ENCODE measurements at places on chromosomes 16 and 17.

DNA sequence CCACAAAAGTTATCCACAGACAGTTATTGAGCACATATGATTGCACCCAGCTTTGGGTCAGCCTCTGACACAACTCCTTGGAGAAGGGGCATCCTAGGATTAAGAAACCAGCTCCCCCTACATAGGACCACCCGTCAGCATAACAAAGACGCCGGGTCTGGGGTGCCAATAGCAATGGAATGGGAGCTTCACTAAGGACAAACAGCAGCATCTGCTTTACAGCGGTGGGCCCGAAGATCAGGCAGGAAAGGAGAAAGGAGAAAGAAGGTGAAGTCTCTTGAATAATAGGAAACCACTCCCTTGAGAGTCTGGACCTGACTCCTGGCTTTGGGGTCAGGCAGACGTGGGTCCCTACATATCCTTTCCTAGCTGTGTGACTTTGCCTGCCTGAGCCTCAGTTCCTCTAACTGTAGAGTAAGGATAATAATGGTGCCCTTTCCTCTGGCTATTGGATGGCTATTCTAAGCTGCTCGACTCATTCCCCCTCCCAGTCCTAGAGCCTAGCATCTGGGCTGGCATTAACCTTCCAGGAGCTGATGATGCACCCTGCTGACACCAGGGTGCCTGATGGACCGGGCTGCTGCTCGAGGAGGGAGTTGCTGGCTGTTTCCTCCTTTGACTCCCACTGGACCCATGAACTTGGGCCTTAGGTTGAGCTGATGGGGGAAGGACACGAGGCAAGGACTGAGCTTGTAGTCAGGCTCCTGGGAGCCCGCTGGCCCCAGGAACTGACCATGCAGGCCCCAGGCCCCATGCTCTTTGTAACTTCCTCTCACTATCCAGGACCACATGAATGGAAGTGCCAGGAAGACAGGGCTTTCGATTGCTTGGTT is 94.2 kb downstream of the C16orf78 start:
- DNase-seq: no peak

GRCh38 chr17:33099252-33099651 is 107.6 kb downstream of the SPACA3 start:
- DNase-seq: no peak

GRCh38 chr17:83119987-83120864 is 40.8 kb downstream of the METRNL start:
- DNase-seq: no peak

DNA sequence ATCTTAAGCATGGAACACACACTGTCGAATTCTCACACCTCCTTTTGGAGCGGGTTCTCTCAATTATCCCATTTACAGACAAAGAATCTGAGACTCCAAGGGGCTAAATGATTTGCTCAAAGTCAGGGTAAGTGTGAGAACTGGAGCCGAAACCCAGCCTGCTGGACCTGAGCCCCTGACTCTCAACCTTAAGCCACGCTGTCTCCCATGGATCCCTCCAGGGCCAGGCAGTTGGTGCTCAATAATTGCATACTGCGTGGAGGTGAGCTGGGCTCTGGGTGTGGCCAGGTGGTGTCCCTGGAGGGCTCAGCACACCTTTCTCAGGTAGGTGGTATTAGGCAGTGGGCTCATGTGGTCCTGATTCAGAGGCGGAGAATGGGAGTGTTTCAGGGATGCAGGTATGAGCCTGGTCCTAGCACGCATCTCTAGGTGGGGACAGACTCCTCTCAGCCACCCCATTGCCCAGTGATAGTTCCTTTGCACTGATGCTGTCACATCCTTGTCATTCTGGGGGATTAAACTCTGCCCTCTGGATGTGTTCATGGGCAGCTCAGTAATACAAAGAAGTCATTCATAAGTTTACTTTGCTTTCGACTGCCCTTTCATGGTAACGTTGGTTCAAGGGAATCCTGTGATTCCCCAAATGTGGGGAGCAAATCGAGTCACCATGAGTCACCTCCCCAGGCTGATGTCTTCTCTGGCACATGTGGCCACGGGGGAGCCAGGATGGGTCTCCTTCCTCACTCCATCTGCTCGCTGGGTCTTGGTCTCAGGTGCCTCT is 399.5 kb upstream of the TNRC6C start:
- no peak for DNase-seq

GRCh38 chr17:350706-351448 is 1.7 kb downstream of the RPH3AL start:
- no peak for DNase-seq

Measured in stimulated activated CD8-positive, alpha-beta memory T cell treated with anti-CD3 and anti-CD28 coated beads, Interleukin-2, amount 100 ng/mL, for 48 hours (primary cell).